T47D (cell line): ENCODE measurements at places on chromosomes 16 and 17.

DNA sequence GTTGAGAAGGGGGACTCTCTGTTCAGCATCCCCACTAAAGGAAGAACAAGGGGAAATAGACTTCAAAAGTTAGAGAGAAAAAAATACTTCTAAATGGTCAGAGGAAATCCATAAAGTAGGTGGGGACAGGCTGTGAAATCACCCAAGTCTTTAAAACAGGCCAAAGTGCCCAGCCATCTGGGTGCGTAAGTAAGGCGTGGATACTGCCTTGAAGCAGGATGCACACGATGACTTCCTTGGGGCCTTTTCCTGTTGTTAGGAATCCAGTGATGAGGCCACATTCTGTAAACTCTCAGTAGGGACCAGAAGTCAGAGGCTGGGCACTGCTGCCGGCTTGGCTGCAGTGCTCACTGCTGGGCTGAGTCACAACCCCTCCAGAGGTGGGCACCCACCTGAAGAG lies 9.2 kb downstream of the AXIN2 start:
- no peak for DNase-seq

GRCh38 chr16:643050-643368 lies 1.4 kb downstream of the MCRIP2 start:
- no peak for DNase-seq

DNA sequence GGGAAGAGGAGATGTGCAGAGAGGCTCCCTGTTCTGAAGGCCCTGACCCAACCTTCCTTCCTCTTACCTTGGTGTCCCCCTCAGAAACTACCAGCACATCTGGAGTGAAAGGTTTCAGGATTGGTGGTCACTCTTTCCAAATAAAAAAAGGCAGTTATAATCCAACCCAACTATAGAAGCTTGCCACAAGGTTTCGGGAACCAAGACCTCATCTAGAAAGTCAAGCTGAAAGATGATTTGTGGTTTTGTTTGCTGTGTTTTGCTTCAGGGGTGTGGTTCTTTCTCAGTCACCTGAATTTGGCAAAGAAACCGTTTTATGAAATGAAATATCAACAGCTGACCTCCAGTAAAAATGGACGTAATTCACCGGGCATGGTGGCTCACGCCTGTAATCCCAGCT lies 19.3 kb downstream of the SHMT1 start:
- no peak for DNase-seq

- no peak for DNase-seq
Measured at GRCh38 chr17:44602970-44603369, 45.7 kb downstream of the FZD2 start.

- peak; percentile 82 for DNase-seq
Measured at GRCh38 chr17:80028030-80028429, 7.6 kb downstream of the TBC1D16 start.

GRCh38 chr16:79914961-79915720 lies 314.6 kb upstream of the MAF start:
- no peak for DNase-seq

DNA sequence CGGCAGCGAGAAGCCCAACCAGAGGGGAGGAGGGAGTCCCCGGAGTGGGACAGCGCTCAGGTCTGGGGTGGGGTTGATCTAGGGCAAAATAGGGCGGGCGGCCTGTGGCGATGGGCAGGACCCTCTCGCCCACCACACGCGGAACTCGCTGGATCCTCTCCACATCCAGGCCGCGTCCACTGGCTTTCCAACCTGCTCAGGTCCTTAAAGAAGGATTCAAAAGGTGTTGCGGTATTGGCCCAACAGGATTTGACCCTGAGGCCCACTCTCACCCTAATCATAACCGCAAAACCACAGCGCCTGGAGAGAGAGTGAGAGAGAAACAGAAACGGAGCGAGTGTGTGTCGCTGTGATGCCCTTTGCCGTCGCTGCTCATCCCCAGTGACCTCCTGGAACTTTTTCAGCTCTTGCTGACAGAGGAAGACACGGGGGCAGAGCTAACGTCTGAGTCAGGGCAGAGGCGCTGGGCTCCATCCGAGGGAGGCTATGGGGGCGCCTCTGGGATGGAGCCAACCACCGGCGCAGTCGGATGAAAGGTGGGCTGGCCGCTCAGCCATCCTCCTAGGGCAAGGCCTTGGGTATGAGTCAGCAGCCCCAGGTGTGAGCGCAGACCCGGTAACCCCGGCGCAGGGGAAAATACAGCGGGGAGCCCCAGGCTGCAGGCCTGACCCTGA lies 16.7 kb upstream of the OR1F1 start:
- DNase-seq, result no peak

- peak; percentile 49 for DNase-seq
Measured at GRCh38 chr16:67528870-67529581, 397 bp downstream of the RIPOR1 start.

DNA sequence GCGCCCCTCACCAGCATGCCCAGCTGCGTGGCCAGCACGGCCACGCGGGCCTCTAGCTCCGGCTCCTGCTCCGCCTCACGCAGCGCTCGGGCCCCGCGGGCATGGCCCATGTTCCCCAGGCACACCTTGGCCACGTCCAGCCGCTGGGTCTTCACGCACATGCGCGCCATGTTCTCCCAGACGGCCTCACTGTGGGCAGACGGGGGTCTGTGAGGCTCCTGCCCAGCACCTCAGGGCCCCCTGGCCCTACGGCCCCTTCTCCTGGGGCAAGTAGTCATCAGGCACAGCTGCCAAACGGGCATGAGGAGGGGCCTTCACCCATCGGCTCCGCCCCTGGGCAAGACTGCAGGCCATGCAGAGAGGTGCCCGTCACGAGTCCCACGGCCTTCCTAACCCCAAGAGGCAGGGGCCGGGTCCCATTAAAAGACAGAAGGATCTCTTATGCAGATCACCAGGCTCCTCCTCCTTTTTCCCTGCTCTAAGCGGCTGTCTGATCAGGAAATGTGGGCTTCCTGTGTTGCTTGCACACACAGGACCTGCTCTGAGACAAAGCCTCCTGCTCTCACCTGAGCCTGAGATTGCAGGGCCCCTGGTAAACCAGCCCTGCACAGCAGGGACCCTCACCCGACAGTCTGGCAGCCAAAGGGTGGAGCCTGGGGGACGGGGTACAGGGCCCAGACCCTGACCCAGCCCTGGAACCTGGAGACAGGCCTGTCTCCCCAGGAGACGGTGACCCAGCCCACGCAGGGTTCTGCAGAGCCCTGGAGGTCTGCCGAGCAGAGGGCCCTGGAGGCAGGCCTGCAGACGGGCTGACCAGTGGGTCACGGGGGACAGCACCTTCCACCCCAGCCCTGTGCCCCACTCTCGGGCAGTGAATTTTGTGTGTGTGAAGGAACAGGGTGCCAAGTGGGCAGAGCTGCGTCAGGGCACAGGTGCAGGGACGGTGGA lies 6.6 kb upstream of the TMEM204 start:
- DNase-seq, result no peak

DNA sequence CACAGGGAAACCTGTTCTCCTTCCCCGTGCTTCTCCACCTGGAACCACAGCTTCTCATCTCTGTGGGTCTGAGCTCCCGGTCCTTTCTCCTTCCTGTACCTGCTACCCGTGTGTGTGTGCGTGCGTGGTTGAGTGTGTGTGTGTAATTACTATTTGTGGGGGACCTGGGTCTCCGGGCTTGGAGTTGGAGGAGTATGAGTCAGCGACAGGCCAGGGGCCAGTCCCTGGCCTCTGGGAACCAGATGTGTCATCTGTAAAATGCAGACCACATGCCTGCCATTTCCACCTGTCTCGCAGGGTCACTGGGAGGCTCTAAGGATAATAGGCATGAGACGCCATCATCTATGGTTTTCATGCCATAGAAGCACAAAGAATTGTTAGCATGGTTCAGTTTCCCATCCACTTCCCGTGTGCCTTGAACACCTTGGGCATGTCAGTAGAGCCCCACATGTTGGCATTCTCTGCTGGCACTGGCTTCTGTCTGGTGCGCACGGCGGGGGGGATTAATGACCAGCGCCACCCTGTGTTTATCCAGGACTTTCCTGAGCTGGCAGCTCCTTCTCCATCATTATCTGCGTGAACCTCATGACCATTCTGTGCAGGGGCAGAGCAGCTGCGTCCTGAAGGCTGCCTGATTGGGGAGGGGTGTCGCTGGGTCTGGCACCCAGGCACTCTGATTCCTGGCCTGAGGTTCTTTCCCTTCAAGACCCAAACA lies 1.5 kb downstream of the ZNF205 start:
- no peak for DNase-seq

DNA sequence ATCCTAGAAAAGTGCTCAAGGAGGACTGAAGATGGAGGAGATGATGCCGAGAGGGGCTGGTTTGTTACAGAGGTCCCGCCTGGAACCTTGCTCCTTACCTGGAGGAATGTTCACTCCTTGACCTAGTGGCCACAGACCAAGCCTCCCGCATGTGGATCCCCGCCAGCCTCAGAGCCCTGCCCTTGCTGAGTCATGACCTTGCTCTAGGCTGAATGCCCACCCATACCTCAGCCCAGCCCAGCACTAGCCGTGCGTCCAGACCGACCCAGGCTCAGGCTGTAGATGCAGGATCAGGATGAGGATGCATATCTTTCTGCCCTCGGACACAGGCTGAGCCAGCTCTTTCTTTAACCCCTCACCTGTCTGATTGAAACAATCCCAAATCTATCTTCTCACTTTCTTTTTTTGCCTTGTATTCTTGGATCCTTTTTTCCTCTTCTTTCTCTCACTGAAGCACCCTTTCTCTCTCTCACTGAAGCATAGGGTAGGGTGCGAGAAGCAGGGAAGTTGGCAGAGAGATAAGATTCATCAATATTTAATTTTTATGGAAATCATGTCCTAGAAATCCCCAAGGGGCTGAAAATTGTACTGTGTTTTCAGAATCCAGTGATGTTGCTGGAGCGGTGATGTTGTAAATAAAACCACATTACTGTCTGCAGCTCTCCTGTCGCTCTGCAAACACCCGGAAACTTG lies 34.9 kb downstream of the WSCD1 start:
- no peak for DNase-seq

- no peak for DNase-seq
Measured at GRCh38 chr16:86052115-86052670, 153.2 kb downstream of the IRF8 start.

DNA sequence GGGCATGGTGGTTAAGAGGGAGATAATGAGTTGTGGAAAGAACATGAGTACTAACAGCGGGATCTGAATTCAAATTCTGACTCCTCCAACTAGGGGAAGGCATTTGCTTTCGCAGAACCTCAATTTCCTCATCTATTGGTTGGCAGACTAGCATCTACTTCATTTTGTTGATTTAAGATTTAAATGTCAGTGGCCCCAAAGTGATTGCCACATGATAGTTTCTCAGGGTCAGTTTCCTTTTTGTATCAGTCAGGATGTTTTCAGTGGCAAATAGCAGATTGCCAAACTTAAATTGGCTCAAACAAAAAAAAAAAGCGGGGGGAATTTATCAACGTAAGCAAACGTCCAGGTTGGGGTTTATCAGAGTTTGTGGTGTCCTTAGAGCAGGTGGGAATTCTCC lies 25.1 kb upstream of the NOS2 start:
- no peak for DNase-seq

DNA sequence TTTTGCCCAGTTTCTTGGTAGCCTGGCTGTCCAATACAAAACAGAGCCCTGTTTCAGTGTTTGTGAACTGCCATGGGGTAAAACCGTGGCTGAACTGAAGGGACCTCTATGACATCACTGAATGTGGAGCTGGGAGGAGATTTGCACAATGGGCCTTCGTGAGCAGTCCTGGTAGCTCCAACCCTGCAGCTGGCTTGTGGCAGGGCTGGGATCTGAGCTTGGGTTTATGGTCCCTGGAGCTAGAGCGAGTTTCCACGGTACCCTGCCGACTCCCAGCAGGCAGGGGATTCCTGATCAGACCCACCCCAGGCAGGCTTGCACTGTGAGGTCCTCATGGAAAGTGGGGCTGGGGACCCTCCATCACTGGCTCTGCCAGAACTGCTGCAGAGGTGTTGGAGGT lies 247.0 kb downstream of the GSG1L start:
- DNase-seq, result no peak
